ENCODE measurements at places on chromosomes 11 and 22.

- peak; percentile 33 for DNase-seq
These were observed 213.4 kb upstream of the SYN3 start for GRCh38 chr22:33271390-33272161.

GRCh38 chr11:7643314-7643713 lies 30.0 kb downstream of the CYB5R2 start:
- DNase-seq: no peak

DNA sequence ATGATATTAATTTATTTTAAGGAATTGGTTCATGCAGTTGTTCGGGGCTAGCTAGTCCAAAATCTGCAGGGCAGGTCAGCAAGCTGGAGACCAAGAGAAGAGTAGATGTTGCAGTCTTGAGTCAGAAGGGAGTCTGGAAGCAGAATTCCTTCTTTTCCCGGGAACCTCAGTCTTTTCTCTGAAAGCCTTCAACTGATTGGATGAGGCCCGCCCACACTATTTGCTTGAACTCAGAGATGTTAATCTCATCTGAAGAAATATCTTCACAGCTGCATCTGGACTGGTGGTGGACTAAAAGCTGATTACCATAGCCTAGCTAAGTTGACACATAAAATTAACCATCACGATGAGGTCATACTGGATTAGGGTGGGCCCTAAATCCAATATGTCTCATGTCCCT lies 122.2 kb downstream of the COMMD9 start:
- no peak for DNase-seq

DNA sequence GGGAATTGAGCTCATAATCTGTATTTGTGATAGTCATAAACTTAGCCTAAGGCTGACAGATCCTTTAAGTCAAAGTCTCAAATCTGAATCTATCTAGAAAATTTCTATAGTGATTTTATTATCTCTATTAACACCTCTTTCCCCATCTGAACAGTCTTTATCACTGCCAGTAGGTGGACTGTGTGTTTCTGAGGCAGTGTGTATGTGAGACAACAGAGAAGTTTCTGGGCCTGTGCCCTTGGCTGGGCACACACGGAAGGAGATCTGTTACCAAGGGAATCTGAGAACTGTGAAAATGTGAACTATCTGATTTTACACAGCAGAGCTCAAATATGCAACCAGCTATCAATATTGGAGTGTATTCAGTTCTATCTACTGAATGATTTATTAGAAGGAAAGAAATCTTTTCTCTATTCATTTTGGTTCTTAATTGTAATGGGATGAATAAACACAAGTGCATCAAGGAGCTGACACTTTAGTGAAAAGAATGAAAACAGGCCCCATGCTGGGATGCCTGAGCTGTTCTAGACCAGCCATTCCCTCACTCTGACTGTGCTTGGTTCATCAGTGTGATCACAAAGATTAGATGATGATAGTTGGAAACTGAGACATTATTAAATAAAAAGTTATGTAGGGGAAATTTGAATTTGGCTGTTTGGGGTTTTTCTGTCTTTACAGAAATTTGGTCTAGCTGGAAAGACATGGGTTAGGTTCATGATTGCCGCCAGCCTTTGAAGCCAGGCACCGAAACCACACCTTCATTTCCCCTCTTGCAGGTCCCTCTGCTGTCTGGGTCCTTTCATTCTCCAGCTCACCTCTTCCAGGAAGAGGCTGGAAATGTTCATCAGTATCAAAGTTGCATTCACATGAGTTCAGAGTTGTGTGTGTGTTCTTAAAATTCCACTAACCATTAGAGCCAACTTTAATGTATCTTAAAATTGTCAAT lies 68.1 kb downstream of the LIF start:
- DNase-seq: no peak

DNA sequence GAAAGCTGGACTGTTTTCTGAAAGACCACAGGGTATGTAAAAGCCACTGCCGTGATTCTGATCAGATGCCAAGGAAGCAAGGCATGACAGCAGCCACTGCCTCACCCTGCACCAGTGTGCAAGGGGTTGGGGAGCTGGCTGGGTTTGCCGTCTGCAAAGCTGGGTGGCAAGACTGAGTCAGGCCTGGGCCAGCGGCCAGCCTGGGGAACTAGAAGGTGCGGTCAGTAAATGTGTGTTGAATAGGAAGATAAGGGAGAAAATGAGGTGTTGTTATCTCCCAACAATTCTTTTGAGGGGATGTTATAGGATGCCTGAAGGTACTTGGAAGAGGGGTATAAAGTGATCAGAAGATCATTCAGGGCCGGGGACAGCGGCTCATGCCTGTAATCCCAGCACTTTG lies 8.0 kb downstream of the VSTM5 start:
- no peak for DNase-seq

- DNase-seq: no peak
These were observed 12.9 kb downstream of the MYEOV start for GRCh38 chr11:69306821-69307220.

DNA sequence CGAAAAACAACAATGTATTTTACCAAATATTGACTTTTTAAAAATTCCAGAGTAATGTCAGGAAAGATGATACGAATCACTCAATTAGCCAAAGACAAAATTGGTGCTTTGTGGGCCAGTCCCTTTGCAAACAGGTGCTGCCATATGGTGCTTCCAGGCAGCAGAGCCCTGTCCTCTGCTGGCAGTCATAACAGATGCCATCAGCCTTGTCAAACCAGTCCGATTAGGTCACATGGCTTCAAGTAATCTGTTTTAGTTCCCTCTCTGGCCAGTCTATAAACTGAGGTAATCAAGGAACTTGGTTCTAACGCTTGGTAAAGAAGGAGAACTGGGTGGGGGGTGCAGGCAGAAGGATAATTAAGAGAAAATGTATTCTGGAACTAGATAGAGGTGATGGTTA lies 49.1 kb upstream of the CAPRIN1 start:
- DNase-seq: no peak

DNA sequence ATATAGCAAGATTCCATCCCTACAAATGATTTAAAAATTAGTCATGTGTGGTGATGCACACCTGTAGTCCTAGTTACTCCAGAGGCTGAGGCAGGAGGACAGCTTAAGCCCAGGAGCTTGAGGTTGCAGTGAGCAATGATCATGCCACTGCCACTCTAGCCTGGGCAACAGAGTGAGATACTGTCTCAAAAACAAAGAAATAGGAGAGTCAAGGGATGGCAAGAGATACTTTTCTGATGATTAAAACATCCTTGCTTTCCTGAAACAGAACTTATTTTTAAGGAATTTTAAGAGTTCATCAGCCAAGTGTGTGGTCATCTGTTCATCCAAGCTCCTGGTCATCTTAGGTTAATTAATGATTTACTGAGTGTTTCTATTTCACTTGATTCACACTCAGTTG lies 1252.0 kb downstream of the LRRC4C start:
- DNase-seq: no peak

- DNase-seq: no peak
These were observed 9.2 kb downstream of the PRSS23 start for GRCh38 chr11:86809561-86809960.

- DNase-seq: no peak
These were observed 26.6 kb upstream of the CRTAM start for GRCh38 chr11:122811721-122812120.

GRCh38 chr11:66969584-66970225 lies 5.4 kb upstream of the C11orf86 start:
- no peak for DNase-seq

- DNase-seq: no peak
These were observed at the start of gene SLC22A6 for GRCh38 chr11:62984451-62984991. Gene SLC22A6, minus strand, starts transcription at chr11:62984967. Its CDS starts 277 bp downstream, at chr11:62984690.

- no peak for DNase-seq
These were observed 112.5 kb upstream of the TP53AIP1 start for GRCh38 chr11:129055196-129055595.

- no peak for DNase-seq
These were observed 18.4 kb upstream of the TMEM191C start for GRCh38 chr22:21448627-21449416.

GRCh38 chr11:70568035-70568813 lies 169.9 kb downstream of the CTTN start:
- no peak for DNase-seq

DNA sequence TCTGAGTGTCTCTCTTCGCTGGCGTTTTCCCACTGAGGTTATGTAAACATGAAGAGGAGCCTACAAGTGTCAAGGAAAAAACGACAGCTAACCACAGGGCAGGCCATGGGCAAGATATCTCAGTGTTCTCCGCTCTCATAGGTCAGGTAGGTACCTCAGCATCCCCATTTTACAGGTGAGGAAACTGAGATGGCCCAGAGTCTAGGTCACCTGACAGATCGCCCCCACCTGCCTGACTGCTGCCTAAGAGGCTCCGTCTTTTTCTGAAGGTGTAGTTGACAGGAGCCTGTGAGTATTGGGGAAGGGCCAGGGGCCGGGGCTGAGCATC lies 847 bp upstream of the NDUFA6 start:
- no peak for DNase-seq

GRCh38 chr11:69576069-69576782 lies 64.7 kb upstream of the CCND1 start:
- no peak for DNase-seq

DNA sequence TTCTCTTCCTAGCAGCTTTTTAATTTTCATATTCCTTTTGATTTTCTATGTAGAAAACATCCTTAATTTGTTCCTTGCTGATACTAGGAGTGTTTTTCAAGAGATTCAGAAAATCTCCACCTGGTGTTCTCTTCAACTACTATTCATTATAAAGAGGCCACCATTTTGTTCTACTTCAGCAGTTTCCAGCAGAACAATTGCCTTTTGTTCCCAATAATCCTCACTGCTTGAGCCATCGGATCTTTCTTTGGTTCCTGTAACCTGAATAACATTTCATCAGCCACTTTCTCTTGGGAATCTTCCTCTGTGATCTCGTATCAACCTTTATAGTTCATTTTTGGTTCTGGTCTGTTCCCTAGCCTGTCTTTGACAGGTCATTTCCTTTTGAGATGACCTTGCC lies 1.8 kb upstream of the OR10A5 start:
- DNase-seq: no peak

DNA sequence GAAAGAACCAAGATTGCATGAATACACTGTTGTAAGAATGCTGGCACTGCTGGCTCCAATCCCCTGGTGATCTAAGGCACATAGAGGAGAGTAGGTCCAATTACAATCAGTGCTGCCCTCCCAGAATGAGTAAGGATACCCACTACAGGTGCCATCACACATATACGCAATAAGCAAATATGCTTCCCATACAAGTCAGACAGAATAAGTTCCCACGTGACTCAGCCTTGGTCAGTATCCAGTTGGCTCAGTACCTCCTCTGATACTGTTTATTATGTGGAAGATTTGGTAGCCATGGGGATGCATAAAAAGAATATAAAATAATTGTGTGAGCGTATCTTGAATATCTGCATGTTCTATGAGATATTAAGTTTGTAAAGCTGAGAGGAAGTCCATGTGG lies 8.9 kb upstream of the OR2D3 start:
- no peak for DNase-seq

DNA sequence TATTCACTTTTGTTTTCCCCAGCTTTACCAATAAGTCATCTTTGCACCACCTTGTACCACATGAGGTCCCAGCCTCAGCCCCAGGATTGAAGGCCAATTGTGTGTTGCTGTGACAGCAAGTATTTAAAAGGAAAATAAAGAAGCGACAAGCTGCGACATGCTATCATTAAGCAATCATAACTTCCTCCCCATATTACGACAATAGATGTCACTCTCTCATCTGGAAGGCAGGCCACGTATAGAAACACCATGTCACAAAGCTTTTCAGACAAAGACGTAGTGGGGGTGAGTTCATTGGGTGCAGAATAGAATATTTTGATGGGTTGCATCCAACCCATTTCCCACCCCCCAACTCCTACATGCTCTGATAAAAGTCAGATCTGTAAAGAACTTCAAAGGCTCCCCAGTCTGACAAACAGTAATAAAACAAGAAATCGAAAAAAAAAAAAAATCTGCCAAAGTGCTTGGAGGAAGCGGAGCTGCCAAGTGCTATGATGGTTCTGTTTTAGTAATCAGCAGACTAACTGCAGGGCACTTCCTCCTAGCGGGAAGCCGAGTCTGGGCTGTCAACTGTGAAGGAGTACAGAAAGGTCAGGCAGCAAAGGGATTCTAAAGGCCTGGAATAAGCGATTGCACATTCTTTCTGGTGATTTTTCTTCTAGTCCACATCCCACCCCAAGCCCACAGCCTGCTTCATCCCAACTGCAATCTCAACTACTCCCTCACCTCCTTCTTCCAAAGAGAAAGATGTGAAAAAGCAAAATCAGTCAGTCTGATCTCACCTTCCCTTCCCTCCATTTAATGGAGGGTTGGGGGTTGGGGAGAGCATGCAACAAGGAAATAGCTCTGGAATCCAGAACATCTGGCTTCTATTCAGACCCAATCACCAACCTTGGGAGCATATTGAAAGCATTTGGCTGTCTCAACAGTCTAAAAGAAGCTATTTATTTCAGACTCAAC lies 131.4 kb upstream of the UBASH3B start:
- DNase-seq: no peak

- no peak for DNase-seq
These were observed 452 bp downstream of the MACROD1 start for GRCh38 chr11:64165481-64165841.

- no peak for DNase-seq
These were observed 59.2 kb downstream of the RAB38 start for GRCh38 chr11:88115828-88116755.

DNA sequence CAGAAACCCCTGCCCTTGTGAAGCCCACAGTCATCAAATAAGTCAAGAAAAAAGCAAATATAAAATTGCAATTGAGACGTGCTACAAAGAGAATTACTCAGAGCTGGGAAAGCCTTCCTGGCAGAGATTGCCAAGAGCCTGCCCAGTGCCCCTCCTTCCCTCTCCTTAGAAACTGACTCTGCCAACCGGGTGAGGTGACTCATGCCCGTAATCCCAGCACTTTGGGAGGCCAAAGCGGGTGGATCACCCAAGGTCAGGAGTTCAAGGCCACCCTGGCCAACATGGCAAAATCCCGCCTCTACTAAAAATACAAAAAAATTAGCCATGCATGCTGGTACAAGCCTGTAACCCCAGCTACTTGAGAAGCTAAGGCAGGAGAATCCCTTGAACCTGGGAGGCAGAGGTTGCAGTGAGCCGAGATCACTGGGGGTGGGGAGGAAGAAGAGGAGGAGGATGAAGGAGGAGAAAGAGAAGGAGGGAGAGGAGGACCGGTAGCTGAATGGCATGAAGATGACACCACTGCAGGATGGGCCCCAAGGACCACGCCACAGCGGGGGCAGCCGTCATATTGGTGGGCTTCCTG lies 76.1 kb upstream of the RTL6 start:
- DNase-seq: no peak

- DNase-seq: no peak
These were observed 451.3 kb downstream of the METTL15 start for GRCh38 chr11:28559492-28559891.

GRCh38 chr11:73389916-73390315 lies 13.7 kb downstream of the RELT start:
- DNase-seq: no peak

DNA sequence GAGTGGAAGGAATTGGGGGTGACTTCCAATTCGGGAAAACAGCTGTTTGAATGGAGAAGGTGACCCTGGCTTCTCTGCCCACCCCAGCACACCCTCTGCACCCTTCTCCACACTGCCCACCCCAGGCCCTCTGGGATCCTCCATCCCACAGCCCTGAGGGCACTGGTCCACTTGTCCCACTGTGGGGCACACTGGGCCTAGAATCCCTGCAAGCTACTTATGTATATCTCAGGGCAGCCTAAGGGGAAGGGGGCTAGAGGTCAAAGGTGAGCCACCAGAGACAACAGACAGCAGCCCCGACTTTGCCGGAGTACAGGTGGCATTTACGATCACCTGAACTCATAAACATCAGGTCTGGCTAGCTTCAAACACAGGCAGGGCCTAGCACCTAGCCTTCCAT lies 673 bp upstream of the SCUBE2 start:
- DNase-seq: no peak
